Lower leg skin (tissue), 4 donors: ENCODE measurements at places on chromosomes 7 and 10.

DNA sequence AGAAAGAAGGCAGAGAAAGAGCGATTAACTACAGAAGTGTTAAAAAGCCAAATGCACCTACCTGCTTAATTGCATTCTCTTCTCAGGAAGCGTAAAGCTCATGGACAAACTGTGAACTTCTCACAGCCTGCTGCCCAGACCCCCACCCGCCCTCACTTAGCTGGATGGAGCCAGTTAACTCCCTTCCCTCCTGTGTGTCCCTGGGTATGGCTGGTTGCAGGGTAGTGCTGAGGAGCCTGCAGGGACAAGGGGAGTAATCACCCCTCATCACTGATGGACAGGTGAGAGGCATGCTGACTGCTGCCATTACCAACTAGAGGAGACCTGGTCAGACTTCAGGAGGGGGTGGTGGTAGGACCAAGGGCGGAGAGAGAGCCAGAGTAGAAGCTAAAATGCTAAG lies 37.5 kb downstream of the ENO4 start:
- no peak for DNase-seq

DNA sequence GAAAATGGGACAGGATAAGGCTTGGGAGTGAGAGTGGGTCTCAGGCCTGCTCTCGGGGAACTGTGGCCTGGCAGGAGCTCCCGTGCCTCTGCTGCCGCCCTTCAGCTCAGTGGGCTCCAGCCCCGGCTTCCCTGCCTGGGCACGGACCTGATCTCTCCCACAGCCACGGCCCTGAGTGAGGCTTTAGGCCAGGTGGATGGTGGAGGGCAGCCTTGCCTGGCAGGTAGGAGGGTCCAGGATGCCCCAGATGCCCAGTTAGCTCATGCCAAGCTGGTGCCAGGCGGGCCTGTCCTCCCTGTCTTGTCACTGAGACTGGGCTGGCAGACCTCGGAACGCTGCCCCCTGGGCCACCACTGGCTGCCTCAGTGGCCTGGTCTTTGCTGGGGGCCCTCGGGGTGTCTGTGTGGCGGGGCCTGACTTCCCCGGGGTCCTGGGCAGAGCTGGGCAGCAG lies 116.6 kb downstream of the INPP5A start:
- no peak for DNase-seq

GRCh38 chr10:86804805-86805204 lies 48.4 kb downstream of the BMPR1A start:
- no peak for DNase-seq

DNA sequence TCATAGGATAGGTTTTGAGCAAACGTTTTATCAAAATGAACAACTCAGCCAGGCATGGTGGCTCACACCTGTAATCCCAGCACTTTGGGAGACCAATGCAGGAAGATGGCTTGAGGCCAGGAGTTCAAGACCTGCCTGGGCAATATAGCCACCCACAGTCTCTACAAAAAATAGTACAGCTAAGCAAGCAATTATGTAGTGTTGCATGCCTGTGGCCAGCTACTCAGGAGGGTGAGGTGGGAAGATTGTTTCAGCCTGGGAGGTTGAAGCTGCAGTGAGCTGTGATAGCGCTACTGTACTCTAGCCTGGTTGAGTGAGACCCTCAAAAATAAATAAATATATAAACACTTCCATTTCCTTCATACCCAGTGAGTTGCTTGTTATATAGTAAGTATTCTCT lies 67.1 kb downstream of the LSMEM1 start:
- no peak for DNase-seq

DNA sequence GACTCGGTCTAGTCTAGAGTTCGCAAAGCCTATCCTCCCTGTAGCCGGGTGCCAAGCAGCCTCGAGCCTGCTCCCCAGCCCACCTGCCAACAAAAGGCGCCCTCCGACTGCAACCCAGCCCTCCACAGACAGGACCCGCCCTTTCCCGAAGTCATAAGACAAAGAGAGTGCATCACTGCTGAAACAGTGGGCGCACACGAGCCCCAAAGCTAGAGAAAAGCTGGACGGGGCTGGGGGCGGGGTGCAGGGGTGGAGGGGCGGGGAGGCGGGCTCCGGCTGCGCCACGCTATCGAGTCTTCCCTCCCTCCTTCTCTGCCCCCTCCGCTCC lies 622 bp upstream of the COL1A2 start:
- DNase-seq = peak; percentile 85

GRCh38 chr10:4678951-4679671 lies 146.9 kb upstream of the AKR1E2 start:
- no peak for DNase-seq
